ENCODE measurements at places on chromosomes 3 and 15. TPM values are rescaled to one million over a fixed set of nuclear protein-coding genes. Genes with fewer than 3 reads are reported as not detected.
A peak's percentile ranks its signal among the peaks of the same experiment; 100 is the strongest.

- H3K27ac ChIP-seq, result no peak overlapping the region
- H3K27me3 ChIP-seq, result peaks cover 68% of the 10 kb centered on the region
- peaks cover 2% of the 10 kb centered on the region for H3K4me1 ChIP-seq
- no peak overlapping the region for H3K4me3 ChIP-seq
- DNase-seq, result peak; percentile 61
Measured at GRCh38 chr15:96421178-96421601, 90.7 kb downstream of the NR2F2 start.

GRCh38 chr3:70861855-70862254 lies 549.4 kb upstream of the MDFIC2 start:
- no peak overlapping the region for H3K4me3 ChIP-seq
- peak; percentile 91 for DNase-seq
- H3K27me3 ChIP-seq, result no peaks in the 10 kb centered on the region
- H3K27ac ChIP-seq, result no peak overlapping the region

GRCh38 chr15:31278061-31278445 lies 48.6 kb upstream of the KLF13 start:
- H3K4me3 ChIP-seq, result no peak overlapping the region
- H3K27ac ChIP-seq, result no peak overlapping the region
- H3K4me1 ChIP-seq, result no peaks in the 10 kb centered on the region
- no peaks in the 10 kb centered on the region for H3K36me3 ChIP-seq

- no peak overlapping the region for H3K4me3 ChIP-seq
- no peak for DNase-seq
- H3K27me3 ChIP-seq, result no peaks in the 10 kb centered on the region
Measured at GRCh38 chr3:165954171-165954570, 116.9 kb upstream of the BCHE start.

The HEG1 gene
- 23.9 TPM for total RNA-seq

The RPL39L gene
- total RNA-seq, result 32.5 TPM

DNA sequence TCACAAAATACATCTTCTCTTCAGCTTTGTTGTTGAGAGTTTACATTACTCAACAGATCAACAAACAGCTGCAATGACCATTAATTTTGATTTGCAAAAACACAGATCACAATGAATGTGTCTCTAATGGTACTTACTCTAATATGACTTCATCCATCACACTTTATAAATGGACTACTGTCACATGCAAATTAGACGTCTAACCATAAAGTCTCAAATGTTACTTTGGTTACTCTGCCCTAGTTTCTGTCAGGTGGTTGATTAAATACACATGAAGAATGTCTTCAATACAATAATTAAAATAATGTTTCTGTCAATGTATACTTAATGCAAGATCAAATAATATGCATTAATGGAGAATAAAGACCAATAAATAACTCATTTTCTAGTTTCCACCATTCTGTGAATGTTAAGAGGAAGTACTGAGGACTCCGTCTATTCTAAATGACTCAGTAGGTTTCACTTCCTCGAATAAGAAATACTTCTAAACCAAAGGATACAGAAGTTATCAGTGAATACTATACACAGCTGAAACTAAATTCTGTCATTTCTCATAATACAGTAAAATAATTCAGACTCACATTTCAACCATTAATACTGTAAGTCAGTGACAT lies 145.8 kb downstream of the CBLB start:
- no peaks in the 10 kb centered on the region for H3K4me1 ChIP-seq
- DNase-seq, result no peak
- H3K27ac ChIP-seq, result no peak overlapping the region

The KBTBD8 gene
- total RNA-seq, result 8.6 TPM

The CAPN3 gene
- total RNA-seq, result under 0.01 TPM

The ERC2 gene
- total RNA-seq, result 0.18 TPM

DNA sequence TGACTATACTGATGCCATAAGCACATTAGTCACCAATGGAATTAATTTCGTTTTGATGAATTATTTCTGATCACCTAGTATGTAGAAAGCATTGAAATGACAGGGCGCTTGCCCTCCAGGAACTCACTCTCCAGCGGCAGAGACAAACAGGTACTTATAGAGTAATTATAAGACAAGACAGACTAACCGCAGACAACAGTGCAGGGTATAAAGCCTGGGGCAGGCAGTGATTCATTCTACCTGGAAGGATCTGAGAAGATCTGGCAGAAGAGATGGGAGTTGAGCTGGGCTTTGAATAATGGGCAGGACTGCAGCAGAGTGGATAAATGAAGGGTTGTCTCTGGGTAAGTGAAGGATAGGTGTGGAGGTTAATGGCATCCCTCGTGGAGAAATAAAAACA lies 331.8 kb downstream of the FGF12 start:
- H3K27me3 ChIP-seq, result no peaks in the 10 kb centered on the region
- H3K4me3 ChIP-seq, result no peak overlapping the region
- DNase-seq, result no peak

Measured in IMR-90 (cell line).